ENCODE measurements at places on chromosomes 11 and 22. TPM values are rescaled to one million over a fixed set of nuclear protein-coding genes. Genes with fewer than 3 reads are reported as not detected.
A peak's percentile ranks its signal among the peaks of the same experiment; 100 is the strongest.

DNA sequence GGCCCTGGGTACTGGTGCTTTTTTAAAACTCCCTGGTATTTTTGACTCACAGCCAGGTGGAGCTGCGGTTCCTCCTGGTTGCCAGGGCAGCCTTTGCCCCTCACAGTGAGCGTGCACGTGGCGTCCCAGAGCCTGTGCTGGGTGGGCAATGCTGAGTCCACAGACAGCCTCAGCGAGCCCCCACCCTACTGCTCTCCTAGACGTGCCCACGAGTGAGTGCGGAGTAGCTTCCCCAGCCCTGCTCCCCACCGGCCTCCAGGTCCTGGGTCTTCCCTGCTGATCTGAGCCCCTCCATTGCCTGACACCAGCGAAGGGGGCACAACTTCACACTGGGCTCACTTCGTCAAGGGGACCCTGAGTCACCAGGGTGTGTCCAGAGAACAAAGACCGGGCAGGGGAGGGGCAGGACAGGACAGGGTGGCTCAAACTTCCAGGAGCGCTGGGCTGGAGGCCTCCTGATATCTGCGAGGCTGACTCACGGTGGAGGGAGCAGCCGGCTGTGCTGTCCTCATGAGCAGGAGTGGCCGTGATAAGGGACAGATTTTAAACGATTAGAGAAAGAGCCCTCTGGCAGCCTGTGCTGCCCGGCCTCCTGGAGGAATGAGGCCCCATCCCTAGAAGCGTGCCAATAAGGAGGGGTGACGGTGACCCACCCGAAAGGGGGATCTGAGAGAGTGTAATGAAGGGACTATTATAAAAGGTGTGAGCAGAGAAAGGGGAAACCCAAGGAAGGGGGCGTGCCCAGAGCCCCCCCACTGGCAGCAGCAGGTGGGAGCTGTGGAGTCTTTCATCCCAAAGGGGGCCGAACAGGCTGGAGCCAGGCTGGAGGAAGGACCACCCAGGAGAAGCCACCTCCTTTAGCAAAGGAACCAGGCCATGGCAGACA lies 129.3 kb upstream of the FGF3 start:
- no peaks in the 10 kb centered on the region for H3K27me3 ChIP-seq
- no peaks in the 10 kb centered on the region for H3K36me3 ChIP-seq
- peak; percentile 57 for DNase-seq

DNA sequence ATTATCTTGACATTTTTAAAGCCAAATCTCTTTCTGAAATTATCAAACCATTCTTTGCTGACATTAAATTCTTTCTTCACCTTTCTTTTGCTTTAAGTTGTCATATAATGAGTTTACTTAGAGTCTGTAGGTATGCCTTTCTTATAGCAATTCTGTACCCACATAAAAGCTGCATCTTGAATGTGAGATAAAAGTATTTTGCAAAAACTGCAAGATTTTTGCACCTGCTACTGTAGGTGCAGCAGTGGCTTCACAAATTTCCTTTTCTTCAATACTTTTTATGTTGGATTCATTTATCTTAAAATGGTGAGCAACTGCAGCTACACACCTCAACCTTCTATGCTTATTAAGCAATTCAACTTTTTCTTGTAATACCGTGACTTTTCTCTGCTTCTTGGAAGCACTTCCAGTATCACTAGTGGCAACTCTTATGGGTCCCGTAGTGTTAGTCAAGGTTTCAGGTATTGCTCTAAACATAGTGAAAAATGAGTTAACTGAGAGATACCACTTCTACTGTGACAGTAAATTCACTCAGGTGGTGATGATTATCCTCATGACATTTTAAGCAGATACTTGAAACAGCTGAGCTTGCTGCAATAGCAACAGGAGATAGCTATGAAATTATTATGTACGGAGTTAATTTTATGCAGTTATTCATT lies 18.8 kb downstream of the ZFP91 start:
- 0 out of 2 replicates have a peak, but pooled peaks cover 3% of the 10 kb centered on the region for H3K36me3 ChIP-seq
- H3K27me3 ChIP-seq = no peaks in the 10 kb centered on the region
- DNase-seq = no peak
- no peak overlapping the region for H3K4me3 ChIP-seq
- H3K27ac ChIP-seq = no peak overlapping the region
- H3K4me1 ChIP-seq = peaks cover 10% of the 10 kb centered on the region

HTATIP2 gene
- 7.2 TPM for total RNA-seq

- no peak for DNase-seq
- no peaks in the 10 kb centered on the region for H3K27me3 ChIP-seq
These were observed 12.3 kb downstream of the SLC1A2 start for GRCh38 chr11:35407041-35407440.

HBG1 gene
- not detected for total RNA-seq

DNA sequence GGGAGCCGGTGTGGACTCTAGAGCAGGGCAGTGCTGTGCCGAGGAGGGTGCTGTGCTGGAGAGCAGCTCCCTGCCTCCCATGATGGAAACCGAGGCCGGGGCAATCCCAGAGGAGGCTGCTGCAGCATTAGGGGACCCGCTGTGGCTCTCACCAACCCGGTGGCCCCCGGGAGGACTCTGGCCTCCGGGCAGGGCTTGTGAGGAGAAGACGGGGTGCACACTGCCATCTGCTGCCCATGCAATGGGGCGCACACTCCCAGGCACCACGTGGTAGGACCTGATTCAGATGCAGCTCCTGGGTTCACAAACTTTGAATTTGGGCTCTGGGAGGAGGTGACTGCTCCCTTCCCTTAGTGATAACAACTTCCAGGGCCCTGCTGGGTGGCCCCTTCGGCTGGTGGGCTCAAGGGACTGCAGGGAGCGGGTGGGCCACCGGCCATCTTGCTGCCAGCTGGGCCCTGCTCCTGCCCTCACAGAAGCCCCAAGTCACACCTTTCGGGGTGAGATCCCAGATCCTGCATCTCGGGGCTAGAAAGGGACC lies 93.8 kb upstream of the FGF3 start:
- no peak overlapping the region for H3K4me3 ChIP-seq
- H3K27me3 ChIP-seq = peaks cover 3% of the 10 kb centered on the region
- H3K27ac ChIP-seq = no peak overlapping the region
- DNase-seq = peak; percentile 20
- no peaks in the 10 kb centered on the region for H3K36me3 ChIP-seq
- peaks cover 5% of the 10 kb centered on the region for H3K4me1 ChIP-seq

GRCh38 chr11:66841861-66842260 lies 1.4 kb upstream of the RCE1 start:
- peaks cover 25% of the 10 kb centered on the region for H3K36me3 ChIP-seq
- H3K27ac ChIP-seq = no peak overlapping the region
- no peaks in the 10 kb centered on the region for H3K27me3 ChIP-seq
- H3K4me1 ChIP-seq = peaks cover 6% of the 10 kb centered on the region
- DNase-seq = no peak

TXN2 gene
- total RNA-seq = 49.6 TPM
